ENCODE measurements at places on chromosomes 5 and 9. TPM values are rescaled to one million over a fixed set of nuclear protein-coding genes. Genes with fewer than 3 reads are reported as not detected.
A peak's percentile ranks its signal among the peaks of the same experiment; 100 is the strongest.

- no peak for DNase-seq
- no peaks in the 10 kb centered on the region for H3K36me3 ChIP-seq
- H3K4me1 ChIP-seq, result no peaks in the 10 kb centered on the region
- peaks cover 7% of the 10 kb centered on the region for H3K27me3 ChIP-seq
- H3K27ac ChIP-seq, result no peak overlapping the region
Observed at GRCh38 chr9:116336133-116336862, 182.7 kb downstream of the PAPPA start.

DNA sequence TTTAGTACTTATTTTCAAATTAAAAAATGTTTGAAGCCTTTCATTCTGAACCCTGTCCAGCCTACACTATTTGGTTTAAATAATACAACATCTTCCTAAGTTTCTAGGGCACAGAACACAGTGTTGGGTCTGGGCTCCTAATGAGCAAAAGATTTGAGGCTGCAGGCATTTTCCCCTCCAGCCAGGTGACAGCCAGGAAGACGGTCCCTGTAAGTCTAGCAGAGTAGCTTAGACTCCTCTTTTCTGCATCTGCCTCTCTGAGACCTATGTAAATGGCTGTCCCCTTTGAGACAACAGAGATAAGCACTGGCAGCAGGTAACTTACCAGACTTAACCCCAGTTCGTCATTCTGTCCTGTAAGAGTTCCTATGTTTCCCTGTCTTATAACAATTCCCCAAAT lies 141.8 kb downstream of the CDC42SE2 start:
- no peak for DNase-seq
- H3K27ac ChIP-seq, result peak overlapping the region; percentile 56
- H3K4me3 ChIP-seq, result no peak overlapping the region
- peaks cover 86% of the 10 kb centered on the region for H3K36me3 ChIP-seq
- no peaks in the 10 kb centered on the region for H3K27me3 ChIP-seq

- peak overlapping the region; percentile 83 for H3K4me3 ChIP-seq
- H3K4me1 ChIP-seq, result peaks cover 44% of the 10 kb centered on the region
- peak; percentile 44 for DNase-seq
- peak overlapping the region; percentile 78 for H3K27ac ChIP-seq
Observed at GRCh38 chr9:126327006-126327713, 531 bp downstream of the MVB12B start.

GRCh38 chr9:126428534-126429175 lies 102.0 kb downstream of the MVB12B start:
- no peaks in the 10 kb centered on the region for H3K27me3 ChIP-seq
- H3K4me3 ChIP-seq, result no peak overlapping the region
- DNase-seq, result no peak
- no peak overlapping the region for H3K27ac ChIP-seq
- H3K4me1 ChIP-seq, result peaks cover 18% of the 10 kb centered on the region

DNA sequence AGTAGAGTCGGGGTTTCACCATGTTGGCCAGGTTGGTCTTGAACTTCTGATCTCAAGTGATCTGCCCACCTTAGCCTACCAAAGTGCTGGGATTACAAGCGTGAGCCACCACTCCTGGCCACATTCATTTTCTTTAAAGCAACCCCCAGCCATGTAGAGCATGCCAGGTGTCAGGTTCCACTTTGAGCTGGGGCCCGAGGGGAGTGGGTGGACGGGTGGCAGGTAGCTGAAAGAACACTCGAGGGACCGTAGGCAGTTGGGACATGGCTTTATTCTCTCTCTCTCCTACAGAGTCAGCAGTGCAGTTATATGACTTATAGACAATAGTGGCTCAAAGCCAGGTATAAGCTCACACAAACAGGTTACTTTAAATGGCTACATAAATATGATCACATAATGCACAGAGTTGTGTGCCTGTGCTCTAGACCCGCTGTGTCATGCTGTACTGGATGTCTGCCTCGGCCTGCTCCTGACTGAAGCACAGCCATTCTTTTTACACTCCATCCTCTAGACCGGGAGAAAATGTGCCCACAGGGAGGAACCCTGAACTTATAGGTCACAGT lies 60.5 kb upstream of the FAM120A start:
- H3K27me3 ChIP-seq, result no peaks in the 10 kb centered on the region
- no peak overlapping the region for H3K27ac ChIP-seq
- no peak for DNase-seq
- H3K4me1 ChIP-seq, result no peaks in the 10 kb centered on the region
- H3K4me3 ChIP-seq, result no peak overlapping the region

GRCh38 chr5:59423021-59423420 lies 470.5 kb downstream of the PDE4D start:
- no peaks in the 10 kb centered on the region for H3K4me1 ChIP-seq
- H3K27me3 ChIP-seq, result peaks cover 3% of the 10 kb centered on the region

DNA sequence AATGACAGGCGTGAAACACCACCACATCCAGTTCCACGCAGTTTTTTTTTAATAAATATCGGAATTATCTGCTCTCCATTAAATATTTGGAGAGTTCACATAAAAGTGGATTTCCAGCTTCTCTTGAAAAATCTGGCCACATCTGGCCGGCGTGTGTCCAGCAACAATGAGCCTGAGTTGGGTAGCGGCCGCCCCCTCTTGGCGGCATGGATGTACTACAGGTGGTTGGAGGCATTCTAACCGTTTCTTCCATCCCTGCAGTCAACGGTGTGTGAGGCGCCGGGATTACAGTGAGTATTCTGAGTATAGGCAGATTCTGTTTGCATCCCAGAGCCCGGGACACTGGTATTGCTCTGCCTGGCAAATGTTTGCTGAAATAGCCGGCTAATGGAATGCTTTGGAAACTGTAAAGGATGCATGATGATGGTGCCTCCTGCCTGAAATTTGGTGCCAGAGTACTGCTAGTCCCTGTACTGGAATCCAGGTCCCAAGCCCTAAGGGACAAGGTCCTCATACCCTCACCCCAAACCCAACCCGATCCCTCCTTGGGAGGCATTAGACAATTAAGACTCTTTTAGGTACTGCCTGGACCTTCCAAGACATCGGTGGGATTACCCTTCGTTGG lies 13.6 kb upstream of the GM2A start:
- DNase-seq, result peak; percentile 60
- H3K4me1 ChIP-seq, result peaks cover 36% of the 10 kb centered on the region
- no peak overlapping the region for H3K27ac ChIP-seq
- no peaks in the 10 kb centered on the region for H3K27me3 ChIP-seq
- H3K4me3 ChIP-seq, result peak overlapping the region; percentile 69

DNA sequence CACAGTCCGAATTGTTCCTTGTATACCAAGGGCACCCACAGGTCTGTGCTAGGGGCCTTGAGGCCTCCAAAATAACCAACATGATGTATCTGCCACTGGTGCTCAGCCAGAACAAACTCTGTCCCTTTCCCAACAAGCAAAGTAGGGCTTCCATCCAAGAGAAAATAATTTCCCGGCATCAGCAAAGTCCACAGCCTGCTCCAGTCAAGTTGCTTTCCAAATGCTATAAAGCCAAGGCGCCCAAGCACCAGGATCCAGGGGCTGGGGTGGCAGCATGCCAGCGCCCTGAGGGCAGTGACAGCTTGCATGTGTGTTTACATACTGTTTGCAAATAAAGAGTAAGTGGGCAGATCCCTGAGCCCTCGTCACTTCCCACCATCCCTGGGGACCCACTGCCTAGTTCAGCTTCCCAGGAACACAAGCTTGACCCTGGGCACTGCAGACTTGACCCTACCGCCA lies 155.9 kb downstream of the ERCC6L2 start:
- H3K27ac ChIP-seq, result no peak overlapping the region
- peaks cover 11% of the 10 kb centered on the region for H3K4me1 ChIP-seq
- H3K27me3 ChIP-seq, result peaks cover 10% of the 10 kb centered on the region
- peaks cover 4% of the 10 kb centered on the region for H3K36me3 ChIP-seq
- no peak for DNase-seq
- no peak overlapping the region for H3K4me3 ChIP-seq

GRCh38 chr5:138271281-138271680 lies 3.1 kb downstream of the GFRA3 start:
- no peaks in the 10 kb centered on the region for H3K36me3 ChIP-seq
- H3K27me3 ChIP-seq, result peaks cover 57% of the 10 kb centered on the region
- no peak for DNase-seq
- peaks cover 13% of the 10 kb centered on the region for H3K4me1 ChIP-seq
- H3K27ac ChIP-seq, result no peak overlapping the region

DNA sequence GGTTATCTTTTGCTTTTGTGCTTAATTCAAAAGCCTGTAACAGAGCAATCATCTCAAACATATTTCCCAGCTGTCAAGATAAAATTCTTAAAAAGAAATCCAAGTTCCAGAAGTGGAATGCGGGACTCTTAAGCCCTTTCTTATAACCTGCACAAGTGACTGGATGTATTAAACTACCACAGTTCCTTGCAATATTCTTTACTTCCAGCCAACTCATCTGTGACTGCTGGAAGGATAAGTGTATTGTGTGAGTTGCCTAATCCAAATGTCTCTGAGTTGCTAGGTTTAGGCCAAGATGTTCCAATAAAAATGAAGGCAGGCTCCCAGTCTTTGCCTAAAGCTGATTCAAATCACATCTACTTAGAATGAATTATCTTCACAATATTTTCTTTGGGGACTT lies 159.2 kb upstream of the SLC24A2 start:
- H3K27ac ChIP-seq, result no peak overlapping the region
- H3K4me1 ChIP-seq, result peaks cover 12% of the 10 kb centered on the region
- H3K4me3 ChIP-seq, result no peak overlapping the region
- peaks cover under 1% of the 10 kb centered on the region for H3K36me3 ChIP-seq
- no peak for DNase-seq

- no peak overlapping the region for H3K4me3 ChIP-seq
- H3K36me3 ChIP-seq, result peaks cover 13% of the 10 kb centered on the region
- DNase-seq, result no peak
- no peaks in the 10 kb centered on the region for H3K27me3 ChIP-seq
- H3K27ac ChIP-seq, result peak overlapping the region; percentile 38
Observed at GRCh38 chr5:160105686-160106360, 13.4 kb downstream of the PWWP2A start.

- no peaks in the 10 kb centered on the region for H3K36me3 ChIP-seq
- no peak for DNase-seq
- H3K4me1 ChIP-seq, result peaks cover 4% of the 10 kb centered on the region
- H3K27ac ChIP-seq, result no peak overlapping the region
- peaks cover 74% of the 10 kb centered on the region for H3K27me3 ChIP-seq
- no peak overlapping the region for H3K4me3 ChIP-seq
Observed at GRCh38 chr5:160310552-160311295, 1.6 kb downstream of the CCNJL start.

GRCh38 chr9:119577881-119578280 lies 208.6 kb upstream of the BRINP1 start:
- H3K27me3 ChIP-seq, result no peaks in the 10 kb centered on the region
- no peaks in the 10 kb centered on the region for H3K4me1 ChIP-seq
- no peak overlapping the region for H3K27ac ChIP-seq
- no peaks in the 10 kb centered on the region for H3K36me3 ChIP-seq
- H3K4me3 ChIP-seq, result no peak overlapping the region

DNA sequence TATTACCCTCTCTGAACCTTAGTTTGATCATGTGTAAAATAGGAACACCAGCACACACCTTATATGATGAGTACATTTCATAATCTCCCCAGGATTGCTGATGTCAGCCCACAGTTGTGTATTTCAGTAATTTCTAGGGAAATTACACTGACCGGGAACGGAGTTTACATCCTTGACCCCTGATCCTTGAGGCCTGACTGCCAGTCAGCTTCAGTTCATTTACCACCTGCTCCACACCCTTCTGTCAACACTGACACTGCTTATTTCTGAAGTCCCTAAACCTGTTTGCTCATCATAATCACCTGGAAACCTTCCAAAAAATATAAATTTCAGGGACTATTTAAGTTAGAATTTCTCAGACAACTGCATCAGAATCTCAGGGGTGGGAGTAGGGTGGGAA lies 55.3 kb downstream of the ZNF622 start:
- H3K27ac ChIP-seq, result no peak overlapping the region
- no peak for DNase-seq
- H3K36me3 ChIP-seq, result no peaks in the 10 kb centered on the region
- no peak overlapping the region for H3K4me3 ChIP-seq
- peaks cover 4% of the 10 kb centered on the region for H3K27me3 ChIP-seq
- H3K4me1 ChIP-seq, result no peaks in the 10 kb centered on the region

DNA sequence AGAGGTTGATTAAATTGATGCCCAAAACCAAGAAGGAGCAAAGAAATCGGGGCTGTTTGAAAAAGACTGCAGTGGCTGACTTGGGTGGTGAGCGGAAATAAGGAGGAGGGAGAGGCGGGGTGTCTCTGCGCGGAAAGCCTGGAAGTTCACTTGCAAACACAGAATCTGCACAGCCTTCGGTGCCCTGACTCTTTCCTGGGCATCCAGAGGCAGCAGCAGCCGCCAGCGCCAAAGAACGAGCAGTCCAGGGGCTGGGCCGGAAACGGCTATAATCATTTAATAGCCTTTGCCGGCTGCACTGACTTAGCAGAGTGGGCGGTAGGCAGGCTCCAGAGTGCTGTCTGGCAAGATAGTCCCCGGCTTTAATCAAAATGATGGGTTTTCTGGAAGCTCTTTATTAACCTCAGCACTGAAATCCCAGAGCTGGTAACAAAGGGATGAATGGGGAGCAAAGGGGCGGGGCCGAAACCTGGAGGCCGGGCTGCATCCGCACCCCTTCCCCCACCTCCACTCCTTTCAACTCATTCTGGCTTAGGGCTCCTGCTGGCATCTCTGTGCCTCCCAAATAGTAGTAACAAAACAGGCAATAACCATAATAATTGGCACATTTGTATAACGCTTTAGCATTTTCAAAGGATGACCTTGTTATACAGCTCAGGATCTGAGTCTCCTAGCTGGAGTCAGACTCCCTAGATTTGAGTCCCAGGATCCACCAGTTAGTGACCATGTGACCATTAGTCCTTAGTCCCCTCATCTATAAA lies 35.7 kb downstream of the PCDHAC2 start:
- H3K36me3 ChIP-seq, result no peaks in the 10 kb centered on the region
- H3K4me3 ChIP-seq, result peak overlapping the region; percentile 40
- no peak for DNase-seq
- no peak overlapping the region for H3K27ac ChIP-seq
- peaks cover 52% of the 10 kb centered on the region for H3K27me3 ChIP-seq

DNA sequence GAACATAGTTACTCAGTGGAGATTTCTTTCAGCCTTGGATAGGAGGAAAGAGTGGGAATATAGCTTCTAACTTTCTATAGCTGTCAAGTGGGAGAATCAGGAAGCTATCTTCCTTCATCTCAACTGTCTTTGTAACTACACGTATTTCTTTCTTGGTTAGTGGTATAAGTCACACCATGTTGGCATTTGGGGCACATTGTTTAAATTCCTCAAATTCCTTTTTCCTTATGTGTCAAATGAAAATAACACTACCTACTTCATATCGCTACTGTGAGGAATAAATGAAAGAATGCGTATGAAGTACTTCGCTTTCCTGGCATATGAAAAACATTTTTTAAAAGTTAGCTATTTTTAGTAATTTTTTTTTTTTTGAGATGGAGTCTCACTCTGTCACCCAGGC lies 1082.5 kb upstream of the WWC1 start:
- no peak for DNase-seq
- no peak overlapping the region for H3K27ac ChIP-seq
- H3K36me3 ChIP-seq, result no peaks in the 10 kb centered on the region
- no peaks in the 10 kb centered on the region for H3K27me3 ChIP-seq
- H3K4me1 ChIP-seq, result no peaks in the 10 kb centered on the region

Gene PCDHGA7
- total RNA-seq, result not detected

Gene IFNA13
- not detected for total RNA-seq

Gene SPATA31E1
- not detected for total RNA-seq

Gene FCN2
- total RNA-seq, result not detected

Gene PPIC
- not detected for total RNA-seq

All from activated naive CD8-positive, alpha-beta T cell treated with anti-CD3 and anti-CD28 coated beads for 36 hours (primary cell).